AG09319 (cell line): ENCODE measurements at places on chromosomes 7 and 10.

- no peak for DNase-seq
These were observed 94.3 kb downstream of the USP6NL start for GRCh38 chr10:11517150-11517549.

DNA sequence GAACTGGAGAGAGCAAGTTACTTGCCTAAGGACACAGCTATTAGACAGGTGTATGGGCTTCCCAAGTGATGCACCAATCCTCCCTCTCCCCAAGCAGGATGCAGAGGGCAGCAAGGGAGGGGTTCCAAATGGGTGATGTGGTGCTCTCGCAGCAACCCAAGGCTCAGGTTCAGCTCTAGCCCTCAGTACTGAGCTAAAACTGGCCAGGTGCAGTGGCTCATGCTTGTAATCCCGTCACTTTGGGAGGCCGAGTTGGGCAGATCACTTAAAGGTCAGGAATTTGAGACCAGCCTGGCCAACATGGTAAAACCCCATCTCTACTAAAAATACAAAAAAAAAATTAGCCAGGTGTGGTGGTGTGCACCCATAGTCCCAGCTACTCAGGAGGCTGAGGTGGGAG lies 40.7 kb downstream of the GPRIN2 start:
- DNase-seq: no peak

GRCh38 chr7:96709381-96710228 lies at the start of gene SEM1:
Gene SEM1, minus strand, starts transcription at chr7:96709846. Its CDS starts 83 bp downstream, at chr7:96709763.
- DNase-seq: peak; percentile 52

- no peak for DNase-seq
These were observed 462.3 kb upstream of the POT1 start for GRCh38 chr7:125391921-125392320.

DNA sequence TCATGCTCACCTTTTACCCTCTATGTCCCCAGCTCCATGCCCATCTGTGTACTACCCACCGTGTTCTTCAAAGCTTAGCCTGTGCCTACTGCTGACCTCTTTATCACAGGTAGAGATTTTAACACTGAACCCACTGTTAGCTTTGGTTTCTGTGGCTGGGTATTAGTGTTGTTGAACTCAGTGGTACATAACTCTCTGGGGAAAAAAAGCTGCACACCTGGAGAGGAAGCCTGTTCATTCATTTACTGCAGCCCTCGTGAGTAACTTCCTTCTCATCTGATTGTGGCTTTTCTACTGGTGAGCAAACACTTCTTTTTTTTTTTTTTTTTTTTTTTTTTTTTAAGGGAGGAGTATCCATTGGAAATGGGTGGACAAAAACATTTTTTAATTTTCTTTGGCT lies 326.3 kb downstream of the CCSER2 start:
- no peak for DNase-seq

- DNase-seq: peak; percentile 15
These were observed 212.4 kb downstream of the CCSER2 start for GRCh38 chr10:84540617-84541288.

DNA sequence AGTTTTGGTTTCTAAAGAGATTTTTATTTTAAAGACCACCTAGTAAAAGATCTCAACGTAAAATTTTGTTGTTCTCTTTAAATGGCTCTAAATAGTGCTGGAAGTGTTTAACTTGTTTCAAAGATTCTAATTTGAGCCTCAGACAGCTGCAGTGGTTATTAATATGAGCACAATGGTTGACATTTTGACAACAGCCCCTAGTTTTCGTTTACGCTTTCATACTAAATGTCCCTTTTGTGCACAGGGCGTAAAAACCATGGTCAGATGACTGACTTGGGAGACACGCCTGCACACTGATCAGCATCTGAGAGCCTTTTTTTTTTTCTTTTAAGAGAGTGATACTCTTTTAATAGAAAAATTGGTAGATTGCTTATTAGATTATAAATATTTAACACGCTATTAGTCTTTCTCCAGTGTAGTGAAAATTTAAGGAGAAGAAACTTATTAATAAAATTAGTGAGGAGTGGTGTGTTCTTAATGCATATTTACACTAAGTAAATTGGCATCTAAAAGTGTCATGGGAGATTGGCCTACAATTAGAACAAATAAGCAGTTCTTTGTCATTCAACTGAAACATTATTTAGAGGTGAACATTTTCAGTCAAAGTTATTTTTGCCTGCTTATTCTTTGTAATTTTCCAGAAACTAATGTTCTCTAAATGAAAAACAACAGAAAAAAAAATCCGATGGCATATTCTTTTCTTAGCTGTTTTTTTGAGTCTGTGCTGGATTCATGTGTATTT lies 182.8 kb upstream of the PHYHIPL start:
- DNase-seq: no peak

- no peak for DNase-seq
These were observed 12.8 kb upstream of the AKAP9 start for GRCh38 chr7:91927912-91928311.
